ENCODE measurements at places on chromosomes 4 and X.
A peak's percentile ranks its signal among the peaks of the same experiment; 100 is the strongest.

DNA sequence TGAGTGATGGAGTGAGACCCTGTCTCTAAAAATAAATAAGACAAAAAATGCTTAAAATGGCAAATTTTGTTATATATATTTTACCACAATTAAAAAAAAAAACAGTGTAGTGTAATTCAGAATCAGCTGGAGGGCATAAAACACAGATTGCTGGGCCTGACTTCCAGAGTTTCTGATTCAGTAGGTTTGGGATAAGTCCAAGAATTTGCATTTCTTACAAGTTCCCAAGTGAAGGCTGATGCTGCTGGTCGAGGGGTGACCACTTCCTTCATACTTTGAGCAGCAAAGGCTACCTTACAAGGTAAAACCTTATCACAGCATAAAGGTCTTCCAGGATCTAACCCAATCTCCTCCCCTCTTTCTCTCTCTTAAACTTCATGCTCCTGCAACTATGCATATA is 40.7 kb downstream of the KLHL8 start:
- DNase-seq = no peak

- no peak for DNase-seq
Measured at GRCh38 chrX:102029026-102029425, 96.5 kb upstream of the TCEAL2 start.

DNA sequence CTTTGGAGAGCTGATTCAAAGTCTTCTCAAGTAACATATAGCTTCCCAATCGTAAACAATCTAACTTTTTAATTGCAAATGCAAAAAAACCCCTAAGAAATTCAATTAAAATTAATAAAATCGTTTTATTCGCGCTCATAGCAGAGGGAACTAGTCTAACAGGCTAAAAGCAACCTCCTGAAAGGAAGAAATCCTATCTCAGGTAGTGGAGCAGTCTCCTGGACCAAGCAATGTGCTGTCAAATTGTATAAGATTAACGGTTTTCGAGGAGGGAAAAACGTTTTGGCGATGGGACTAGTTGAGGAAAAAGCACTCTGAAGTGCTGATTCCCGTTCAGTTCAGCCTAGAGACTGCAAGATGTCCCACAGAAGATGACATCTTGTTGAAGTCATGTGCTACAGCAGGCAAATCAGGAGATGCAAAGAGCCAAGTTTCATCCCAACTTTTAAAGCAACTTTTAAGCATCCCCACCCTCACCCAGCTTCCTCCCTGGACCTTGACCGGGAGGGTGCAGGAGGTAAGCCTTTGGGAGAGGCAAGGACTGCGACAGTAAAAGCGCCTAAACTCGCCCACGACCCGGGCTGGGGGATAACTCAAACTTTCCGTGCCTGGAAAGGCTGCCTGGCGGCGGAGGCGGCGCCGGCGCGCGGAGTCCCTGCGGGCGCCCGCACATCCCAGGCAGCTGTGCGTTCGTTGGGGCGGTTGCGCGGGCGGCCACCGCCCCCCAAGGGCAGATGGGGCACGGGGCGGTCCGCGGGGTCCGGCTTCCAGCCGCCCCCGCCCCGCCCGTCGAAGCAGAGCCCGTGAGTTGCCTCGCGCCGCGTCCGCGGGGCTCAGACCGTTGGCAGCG is 784 bp downstream of the MAP7D3 start:
- DNase-seq = peak; percentile 3

GRCh38 chrX:123330229-123330942 is 146.3 kb downstream of the GRIA3 start:
- DNase-seq = no peak

DNA sequence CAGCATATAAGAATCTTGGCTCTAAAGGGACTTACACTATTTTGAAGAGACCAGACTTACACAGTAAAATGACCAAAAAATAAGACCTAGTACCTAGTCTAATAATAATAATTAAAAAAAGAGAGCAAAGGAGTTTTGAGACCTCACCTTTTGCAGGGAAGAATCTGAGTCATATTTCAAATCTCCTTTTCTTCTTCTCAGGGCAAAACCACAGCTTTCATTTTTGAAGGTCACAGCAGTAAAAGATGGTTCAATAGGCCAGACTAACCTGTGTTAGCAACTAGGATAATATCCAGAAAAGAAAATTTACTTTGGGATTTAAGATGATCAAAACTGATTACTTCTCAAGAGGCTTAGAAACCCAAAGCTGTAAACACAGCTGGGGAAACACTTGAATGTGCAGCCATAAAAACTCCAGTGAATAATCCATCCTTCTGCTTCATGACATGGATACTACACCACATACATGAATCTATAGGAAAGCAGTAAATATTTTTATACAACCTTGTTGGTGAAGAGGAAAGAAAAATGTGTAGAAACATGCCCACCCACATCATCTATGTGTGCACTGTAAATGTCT is 25.9 kb upstream of the LNX1 start:
- DNase-seq = no peak

DNA sequence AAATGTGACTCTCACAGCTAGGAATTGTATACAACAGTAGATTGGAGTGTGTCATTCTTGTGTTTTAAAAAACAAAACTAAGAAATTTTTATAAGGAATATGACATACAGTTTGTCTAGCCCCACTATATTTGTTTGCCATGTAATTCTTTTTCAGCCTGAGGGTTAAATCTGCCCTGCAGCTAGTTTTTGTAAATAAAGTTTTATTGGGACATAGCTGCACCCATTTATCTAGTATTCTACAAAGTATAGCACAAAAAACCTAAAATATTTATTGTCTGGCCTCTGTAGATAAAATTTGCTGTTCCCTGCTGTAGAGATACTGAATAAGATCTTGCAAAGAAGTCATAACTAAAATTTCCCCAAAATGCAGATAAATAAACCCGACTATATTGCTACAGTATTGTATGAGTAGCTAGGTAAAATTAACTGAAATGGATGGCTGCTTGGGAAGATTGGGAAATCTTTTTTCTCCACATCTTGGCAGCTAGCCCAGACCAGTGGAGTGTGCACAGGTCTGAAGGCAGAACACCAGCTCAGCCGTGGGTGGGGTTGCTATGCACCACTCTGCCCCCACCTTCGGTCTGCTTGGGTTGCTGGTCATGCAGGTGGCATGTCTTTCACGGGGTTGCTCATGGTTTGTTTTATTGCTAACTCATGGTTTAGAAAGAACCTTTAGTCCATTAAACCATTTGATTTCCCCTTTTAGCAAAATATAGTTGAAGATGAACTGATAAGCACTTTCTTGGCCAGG is 127.9 kb downstream of the KLHL8 start:
- no peak for DNase-seq

DNA sequence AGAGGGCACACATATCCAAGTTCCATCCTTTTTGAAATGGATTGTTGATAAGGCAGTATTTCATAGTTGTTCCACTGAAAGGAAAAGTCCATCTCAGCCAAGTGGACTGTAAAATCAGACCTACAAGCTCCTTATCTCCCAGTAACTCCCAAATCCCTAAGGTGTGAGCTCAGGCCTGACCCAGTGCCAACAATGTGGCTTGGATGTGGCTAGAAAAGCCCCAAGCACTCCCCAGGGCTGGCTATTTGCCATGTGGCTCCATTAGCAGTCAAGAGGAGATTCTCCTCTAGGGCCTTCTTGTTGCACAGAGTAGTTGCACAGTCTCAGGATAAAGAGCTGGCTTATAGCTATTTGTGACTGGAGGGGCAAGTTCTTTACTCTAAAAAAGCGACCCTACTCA is 25.0 kb upstream of the DGKK start:
- DNase-seq = no peak

- DNase-seq = no peak
Measured at GRCh38 chrX:9003041-9003440, 30.9 kb downstream of the FAM9B start.

- DNase-seq = no peak
Measured at GRCh38 chr4:188221090-188221489, 81.8 kb downstream of the TRIML1 start.

DNA sequence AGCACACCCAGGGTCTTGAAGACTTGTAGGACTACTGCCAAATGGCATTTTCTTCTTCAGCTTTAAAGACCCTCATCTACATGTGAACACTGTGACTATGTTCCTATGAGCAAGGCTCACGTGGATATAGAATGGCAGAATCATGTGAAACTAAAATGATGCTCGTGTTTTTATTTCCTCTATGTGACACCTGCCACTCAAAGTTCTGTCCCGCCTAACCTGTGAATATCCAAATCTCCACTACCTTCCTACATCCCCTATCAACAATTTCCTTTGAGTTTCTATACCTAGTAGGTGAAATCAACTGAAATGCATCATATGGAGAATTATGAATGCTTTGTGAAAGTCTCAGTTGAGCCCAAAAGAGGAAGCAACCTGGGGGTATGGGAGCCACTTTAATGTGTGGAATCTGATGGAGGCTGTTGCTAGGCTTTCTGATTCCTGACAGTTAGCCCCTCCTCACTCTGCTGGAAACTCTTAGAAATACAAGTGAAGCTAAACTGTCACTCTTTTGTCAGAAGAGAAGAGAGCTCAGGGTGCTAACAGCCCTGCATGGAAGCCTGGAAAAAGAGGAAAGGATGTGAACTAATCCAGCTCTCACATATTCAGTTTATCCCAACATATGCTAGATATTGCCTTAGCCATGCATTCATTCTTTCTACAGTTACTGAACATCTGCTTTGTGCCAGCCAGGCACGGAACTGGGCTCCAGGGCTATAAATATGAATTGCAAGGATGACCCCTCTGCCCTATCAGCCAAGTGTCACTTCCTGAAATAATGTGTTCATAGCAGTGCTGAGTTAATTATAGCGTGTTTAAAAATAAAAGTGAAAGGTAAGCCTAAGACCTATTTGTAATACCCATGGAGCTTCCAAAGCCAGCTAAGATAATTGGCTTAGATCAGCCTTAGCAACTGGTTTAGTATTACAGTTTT is 11.0 kb downstream of the LHFPL1 start:
- DNase-seq = no peak

GRCh38 chr4:16114546-16114945 is 30.7 kb upstream of the PROM1 start:
- DNase-seq = no peak

GRCh38 chrX:47235691-47236103 is 2.9 kb downstream of the USP11 start:
- DNase-seq = no peak

DNA sequence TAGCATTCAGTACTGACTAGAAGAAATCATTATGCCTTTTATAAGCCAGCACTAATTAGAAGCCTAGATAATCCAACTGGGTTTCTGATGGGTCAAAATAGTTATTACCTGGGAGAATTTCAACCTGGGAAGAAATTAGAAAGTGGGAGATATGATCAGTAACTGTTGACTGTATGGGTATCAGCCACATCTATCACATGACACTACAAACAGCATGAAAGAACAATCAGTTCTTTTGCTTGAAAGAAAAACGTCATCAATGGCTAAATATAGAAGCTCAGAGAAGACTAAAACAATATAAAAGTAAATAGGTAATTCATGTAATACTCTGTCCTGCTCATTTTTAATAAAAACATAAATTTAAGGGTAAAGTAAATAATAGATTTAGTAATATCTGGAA is 145.1 kb downstream of the CAMK2D start:
- no peak for DNase-seq

- DNase-seq = no peak
Measured at GRCh38 chr4:38464328-38464727, 199.7 kb upstream of the KLF3 start.

GRCh38 chr4:155582041-155582440 is 84.6 kb upstream of the GUCY1A1 start:
- no peak for DNase-seq

GRCh38 chrX:79604364-79604763 is 237.2 kb upstream of the ITM2A start:
- DNase-seq = no peak

DNA sequence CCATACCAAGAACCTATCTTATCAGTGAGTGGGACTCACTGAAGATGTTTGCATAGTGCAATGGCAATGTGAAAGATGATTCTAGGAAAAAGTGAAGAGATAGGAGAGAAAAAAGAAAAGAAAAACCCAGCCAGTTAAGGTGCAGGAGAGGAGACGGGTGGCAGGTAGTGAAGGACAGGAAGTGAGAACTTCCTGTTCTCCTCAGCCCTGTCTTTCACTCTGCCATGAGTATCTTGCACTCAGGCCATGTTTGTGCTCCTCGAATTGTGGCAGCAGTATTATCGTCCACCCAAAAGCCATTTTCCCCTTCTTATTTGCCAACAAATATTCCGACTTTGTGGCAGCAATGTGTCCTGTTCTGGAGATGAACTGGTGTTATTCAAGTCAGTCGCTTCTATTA is 8.6 kb upstream of the ENPEP start:
- no peak for DNase-seq

DNA sequence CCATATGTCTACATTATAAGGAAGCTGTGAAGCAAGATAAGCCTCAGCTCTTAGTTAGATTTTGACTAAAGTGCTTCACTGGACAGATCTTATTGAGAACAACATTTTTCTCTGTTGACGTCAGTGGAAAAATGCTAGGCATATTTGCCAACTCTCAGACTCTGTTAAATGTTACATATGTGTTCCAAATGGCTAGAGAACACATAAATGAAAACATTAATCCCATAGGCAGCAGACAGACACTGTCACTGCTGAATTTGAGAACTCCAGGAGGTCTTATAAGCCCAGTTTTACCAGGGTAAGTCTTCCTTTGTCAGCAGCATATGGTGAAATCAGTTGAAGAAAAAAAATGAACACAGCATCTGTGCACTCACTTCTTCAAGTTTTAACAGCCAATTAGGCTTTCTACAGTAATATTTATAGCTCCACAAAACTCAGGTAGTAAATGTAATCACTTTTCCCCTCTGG is 186.9 kb downstream of the CAMK2D start:
- no peak for DNase-seq

DNA sequence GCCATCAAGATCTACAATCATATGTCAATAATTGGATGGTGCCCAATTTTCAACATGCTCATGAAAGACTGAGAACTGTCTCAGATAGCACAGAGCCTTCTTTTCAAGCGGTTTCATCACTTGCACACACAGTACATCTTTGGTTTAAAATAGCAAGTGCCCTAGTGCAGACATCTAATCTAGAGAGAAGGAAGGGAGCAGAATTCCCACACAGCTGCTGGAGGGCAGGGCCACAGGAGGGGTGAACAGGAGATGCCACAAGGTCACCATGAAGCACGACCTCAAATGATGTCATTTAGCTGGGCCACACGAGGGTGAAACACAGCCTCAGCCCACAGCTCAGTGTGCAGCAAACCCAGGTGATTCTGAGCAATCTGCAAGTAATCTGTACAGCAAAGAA is 24.3 kb downstream of the LEF1 start:
- no peak for DNase-seq

- DNase-seq = no peak
Measured at GRCh38 chrX:132744470-132744869, 214.0 kb downstream of the HS6ST2 start.

- no peak for DNase-seq
Measured at GRCh38 chr4:7411896-7412553, 22.7 kb downstream of the PSAPL1 start.

DNA sequence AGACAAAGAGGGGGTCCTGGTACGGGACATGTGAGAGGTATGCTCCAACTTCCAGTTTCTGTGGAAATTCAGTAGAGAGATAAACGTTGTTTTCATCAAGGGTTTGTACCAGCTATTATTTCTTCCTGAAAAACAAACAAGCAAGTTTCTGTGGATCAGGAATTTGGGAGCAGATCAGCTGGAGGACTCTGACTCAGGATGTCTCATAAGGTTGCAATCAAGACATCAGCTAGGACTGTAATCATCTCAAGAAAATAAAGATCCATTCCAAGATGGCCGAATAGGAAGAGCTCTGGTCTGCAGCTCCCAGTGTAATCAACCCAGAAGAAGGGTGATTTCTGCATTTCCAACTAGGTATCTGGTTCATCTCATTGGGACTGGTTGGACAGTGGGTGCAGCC is 23.5 kb upstream of the NFKB1 start:
- no peak for DNase-seq

- no peak for DNase-seq
Measured at GRCh38 chr4:78766026-78766425, 10.1 kb upstream of the BMP2K start.

GRCh38 chr4:157751631-157752030 is 421.2 kb downstream of the GASK1B start:
- DNase-seq = no peak
